NCI-H1105 (cell line): ENCODE measurements at places on chromosomes 2 and 18.

DNA sequence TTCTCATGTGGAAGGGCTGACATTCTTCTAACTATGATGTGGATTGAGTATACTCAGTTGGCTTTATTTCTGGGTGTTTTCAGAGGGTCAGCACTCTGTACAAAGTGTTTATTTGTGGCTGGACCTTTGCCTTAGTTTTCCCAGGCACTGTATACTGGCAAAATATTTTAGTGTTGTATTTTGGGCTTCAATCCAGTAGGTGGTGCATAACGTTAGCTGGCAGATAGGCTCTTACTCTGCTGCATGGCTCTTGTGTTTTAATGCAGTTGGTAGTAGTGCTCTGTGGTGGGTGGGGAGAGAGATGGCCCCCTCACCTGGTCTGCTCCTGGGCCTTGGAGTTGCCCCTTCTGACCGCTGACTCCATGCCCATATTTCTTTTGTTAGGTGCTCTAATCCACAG is 75.6 kb upstream of the REG3A start:
- DNase-seq: no peak

- DNase-seq: no peak
Measured at GRCh38 chr2:215624423-215624829, 188.6 kb upstream of the FN1 start.

GRCh38 chr2:120794716-120795115 is 59.0 kb downstream of the GLI2 start:
- DNase-seq: no peak

- DNase-seq: peak; percentile 60
Measured at GRCh38 chr2:108320326-108320922, 31.7 kb downstream of the SULT1C2 start.

GRCh38 chr2:195343942-195344530 is 313.0 kb upstream of the SLC39A10 start:
- no peak for DNase-seq

DNA sequence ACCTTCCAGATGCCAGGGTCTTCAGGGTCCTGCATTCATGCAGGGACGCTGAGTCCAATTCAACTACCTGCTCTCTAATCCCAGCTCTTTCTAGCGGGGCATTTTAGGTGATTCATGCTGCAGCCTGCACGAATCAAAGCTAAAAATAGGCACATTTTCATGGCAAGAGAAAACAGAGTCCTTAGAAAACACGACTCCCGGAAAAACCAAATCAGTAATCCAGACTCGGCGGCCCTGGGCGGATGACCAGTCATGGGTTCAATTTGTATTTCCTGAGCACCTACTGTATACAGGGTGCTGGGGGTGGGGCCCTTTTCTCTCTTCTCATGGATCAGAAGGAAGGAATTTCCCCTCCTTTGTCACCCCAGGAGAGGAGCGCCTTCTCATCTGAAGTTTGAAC is 64.4 kb downstream of the LONRF2 start:
- DNase-seq: no peak

DNA sequence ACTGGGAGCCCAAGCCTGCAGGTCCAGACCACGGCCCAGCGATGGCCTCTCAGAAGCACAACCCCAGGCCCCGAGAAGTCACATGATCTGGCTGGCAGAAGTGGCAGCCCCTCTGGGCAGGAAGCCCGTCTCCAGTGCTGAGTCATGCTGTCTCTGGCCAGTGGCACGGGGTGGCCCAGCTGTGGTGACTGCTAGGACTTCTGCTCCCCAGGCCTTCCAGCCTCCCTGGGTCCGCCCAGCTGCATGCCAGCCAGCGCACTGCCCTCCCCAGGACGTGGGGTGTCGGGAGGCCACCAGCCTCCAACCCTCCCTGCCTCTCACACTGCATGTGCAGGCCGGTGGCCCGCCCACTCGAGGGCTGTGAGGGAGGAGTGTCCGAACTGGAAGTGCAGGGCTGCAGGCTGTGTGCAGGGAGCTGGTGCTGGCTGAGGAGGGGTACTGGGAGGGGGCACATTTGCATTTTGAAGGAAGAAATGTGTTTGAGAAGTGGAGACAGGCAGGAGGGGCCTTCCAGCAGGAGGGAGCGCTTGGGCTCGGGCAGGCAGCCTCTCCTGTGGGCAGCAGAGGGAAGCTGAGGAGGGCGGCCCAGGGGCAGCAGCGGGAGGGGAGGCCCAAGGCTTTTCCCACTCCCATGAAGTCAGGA is 17.0 kb upstream of the HPCAL1 start:
- no peak for DNase-seq

- DNase-seq: no peak
Measured at GRCh38 chr2:78941751-78942150, 83.8 kb upstream of the REG3G start.

GRCh38 chr2:71691747-71692441 is 238.5 kb downstream of the DYSF start:
- no peak for DNase-seq

DNA sequence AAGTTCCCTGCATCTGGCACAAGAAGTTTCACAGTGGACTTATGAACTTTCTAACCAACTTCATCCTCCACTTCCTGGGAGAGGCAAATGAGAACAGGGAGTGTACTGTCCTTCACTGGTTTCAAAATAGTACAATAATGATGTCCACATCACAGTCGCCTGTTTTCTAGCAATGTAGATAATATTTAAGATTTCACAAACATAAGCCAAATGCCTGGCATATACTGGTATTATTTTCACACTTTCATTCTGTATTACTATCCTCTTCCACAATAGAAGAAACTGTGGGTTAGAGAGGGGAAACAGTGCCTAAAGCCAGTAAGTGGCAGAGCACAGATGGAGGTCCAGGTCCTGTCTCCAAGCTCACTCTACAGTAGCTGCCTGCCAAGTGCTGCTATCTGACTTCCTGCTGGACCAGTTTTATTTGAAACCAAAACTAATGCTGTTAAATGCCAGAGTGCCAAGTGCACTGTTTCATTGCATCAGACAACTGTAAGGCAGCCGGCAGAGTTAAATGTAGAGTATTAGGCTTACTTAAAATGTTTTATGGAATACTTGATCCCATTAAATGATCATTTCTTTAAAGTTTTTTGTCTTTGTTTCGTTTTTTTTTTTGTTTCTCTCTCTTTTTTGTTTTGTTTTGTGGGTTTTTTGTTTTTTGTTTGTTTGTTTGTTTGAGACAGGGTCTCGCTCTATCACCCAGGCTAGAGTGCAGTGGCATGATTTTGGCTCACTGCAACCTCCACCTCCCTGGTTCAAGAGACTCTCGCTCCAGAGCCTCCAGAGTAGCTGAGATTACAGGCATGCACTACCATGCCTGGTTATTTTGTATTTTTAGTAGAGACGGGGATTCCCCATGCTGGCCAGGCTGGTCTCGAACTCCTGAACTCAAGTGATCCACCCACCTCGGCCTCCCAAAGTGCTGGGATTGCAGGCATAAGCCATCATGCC is 15.1 kb downstream of the COBLL1 start:
- DNase-seq: no peak

DNA sequence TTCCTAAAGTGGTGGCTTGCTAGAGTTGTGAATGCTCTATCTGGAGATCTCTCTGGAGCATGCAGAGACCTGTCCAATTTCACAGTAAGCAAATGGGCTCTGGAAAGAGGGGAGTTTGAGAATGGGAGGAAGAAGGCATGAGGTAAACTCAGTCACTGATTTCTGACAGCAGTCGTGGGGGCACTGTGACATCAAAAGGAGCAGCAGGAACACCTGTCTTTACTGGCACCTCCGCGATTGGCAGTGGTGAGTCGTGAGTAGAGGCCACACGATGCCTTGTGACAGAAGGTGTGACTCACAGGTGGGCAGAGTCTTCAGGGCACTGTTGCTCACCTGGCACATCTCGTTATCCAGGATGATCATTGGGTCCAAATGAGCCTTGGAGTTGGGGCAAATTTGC is 38.8 kb upstream of the CAVIN2 start:
- DNase-seq: no peak

GRCh38 chr2:230505162-230505561 is 89.2 kb downstream of the SP100 start:
- DNase-seq: no peak

DNA sequence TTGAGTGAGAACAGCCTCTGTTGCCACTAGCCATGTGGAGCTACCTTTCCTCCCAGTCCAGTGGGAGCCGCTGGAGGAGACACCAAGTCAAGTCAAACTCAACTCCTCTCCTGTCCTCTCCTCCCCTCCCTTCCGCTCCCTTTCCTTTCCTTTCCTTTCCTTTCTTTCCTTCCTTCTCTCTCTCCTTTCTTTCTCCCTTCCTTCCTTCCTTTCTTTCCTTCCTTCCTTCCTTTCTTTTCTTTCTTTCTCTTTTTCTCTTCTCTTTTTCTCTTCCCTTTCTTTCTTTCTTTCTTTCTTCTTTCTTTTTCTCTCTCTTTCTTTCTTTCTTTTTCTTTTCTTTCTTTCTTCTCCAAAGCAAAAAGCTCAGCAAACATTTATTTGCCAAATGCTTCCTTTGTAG is 44.5 kb downstream of the THNSL2 start:
- no peak for DNase-seq

DNA sequence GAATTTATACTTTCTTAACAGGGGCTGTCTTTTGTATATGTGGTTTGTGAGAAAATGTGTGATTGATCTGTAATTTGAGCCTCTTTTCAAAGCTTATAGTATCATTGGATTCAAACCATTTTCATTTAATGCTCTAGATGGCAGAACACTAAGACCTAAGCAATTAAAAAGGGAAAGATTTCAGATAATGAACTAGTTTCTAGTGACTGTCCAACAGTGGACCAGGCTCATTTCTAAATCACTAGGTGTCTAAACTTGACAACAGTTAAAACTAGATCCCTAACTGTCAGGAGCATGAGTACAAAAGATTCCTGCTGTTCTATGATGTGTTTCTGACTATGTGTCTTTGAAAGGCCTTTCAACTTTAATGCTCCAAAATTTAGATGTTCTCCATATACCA is 54.6 kb downstream of the ANKRD44 start:
- DNase-seq: no peak

GRCh38 chr2:119136093-119136492 is 22.5 kb downstream of the C1QL2 start:
- no peak for DNase-seq

- DNase-seq: no peak
Measured at GRCh38 chr18:48108136-48108535, 177.7 kb upstream of the SMAD2 start.

GRCh38 chr18:49767111-49768050 is 46.0 kb downstream of the ACAA2 start:
- DNase-seq: no peak

- DNase-seq: no peak
Measured at GRCh38 chr2:211133766-211134165, 577.4 kb downstream of the CPS1 start.

- DNase-seq: no peak
Measured at GRCh38 chr18:32302806-32303205, 113.0 kb downstream of the MEP1B start.

GRCh38 chr2:238370094-238370822 is 49.9 kb downstream of the TRAF3IP1 start:
- no peak for DNase-seq

DNA sequence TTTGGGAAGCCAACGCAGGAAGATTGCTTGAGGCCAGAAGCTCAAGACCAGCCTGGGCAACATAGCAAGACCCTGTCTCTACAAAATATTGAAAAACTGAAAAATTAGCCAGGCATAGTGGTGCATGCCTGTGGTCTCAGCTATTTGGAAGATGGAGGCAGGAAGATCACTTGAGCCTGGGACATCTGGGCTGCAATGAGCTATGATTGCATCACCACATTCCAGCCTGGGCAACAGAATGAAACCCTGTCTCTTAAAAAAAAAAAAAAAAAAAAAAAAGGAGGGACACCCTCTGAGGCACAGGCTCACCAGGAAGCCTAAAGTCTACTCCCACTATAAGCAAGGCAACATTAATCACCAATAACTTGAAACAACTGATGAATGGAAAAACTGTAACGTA is 151.1 kb downstream of the CCDC148 start:
- DNase-seq: no peak

DNA sequence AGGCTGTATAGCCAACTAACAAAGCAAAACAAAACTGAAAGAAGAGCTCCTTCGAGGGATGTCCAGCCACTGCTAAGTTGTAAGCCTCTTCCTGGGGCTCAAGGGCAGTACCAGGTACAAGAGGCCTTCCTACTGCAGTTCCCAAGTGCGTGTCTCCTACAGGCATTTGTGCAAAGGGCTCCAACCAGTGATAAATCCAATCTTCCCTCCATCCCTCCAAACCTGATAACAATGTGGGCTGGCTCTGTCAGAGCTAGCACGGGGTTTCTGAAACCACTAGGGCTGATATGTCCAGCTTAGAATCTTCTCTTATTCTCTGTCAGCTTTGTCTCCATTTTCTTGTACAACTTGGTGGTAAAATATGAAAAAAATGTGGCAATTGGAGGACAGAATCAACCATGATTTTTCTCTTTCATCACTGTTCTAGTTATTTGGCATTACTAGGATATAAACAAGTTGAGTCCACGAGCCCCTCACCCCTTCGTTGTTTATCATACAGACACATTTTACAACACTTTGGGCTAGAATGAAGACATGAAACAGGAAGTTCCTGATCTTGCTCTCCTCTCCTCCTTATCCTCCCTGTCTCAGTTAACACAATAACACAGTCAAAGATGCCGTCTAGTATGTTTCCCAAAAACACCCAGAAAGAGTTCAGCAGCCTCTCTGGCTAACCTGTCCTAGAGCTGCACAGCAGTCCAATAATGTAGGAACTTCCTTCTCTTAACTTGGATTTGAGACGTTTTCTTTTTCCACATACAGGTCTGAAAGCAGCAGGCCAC is 35.4 kb upstream of the WIPF1 start:
- DNase-seq: no peak

DNA sequence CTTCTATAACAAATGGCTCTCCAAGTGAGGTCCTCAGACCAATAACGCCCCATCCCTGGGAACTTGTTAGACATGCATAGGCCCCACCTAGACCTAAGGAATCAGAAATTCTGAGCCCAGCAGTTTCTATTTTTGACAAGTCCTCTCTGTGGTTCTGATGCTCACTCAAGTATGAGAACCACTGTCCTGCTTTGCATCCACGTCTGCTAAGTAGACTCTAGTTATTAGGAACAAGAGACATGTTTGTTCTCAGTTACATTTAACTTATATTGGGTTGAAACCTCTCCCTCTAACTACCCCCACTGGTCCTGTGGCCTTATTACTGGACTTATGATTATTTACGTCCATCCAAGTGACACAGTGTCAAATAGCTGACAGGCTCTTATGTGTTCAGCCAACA is 70.3 kb downstream of the TMEM17 start:
- no peak for DNase-seq

DNA sequence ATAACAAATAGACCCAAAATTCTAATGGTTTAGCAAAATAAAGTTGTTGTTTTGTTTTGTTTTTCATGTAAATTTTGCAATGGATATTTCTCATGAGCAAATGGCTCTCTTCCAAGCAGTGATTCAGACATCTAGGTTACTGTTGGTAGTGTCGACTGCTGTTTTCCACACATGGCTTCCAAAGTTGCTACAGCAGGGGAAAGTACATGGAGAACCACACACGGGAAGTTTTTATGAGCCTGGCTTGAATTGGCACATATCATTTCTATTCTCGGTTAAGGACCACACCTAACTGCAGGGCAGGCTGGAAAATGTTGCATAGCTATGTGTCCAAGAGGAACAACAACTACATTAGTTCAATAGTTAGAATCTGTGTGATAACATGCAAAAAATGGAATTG is 262.1 kb downstream of the GALNT13 start:
- DNase-seq: no peak
